Fibroblast of mammary gland (primary cell): ENCODE measurements at places on chromosomes 2 and 18.

- peak; percentile 77 for DNase-seq
Measured at GRCh38 chr2:213848631-213849030, 562.2 kb upstream of the VWC2L start.

DNA sequence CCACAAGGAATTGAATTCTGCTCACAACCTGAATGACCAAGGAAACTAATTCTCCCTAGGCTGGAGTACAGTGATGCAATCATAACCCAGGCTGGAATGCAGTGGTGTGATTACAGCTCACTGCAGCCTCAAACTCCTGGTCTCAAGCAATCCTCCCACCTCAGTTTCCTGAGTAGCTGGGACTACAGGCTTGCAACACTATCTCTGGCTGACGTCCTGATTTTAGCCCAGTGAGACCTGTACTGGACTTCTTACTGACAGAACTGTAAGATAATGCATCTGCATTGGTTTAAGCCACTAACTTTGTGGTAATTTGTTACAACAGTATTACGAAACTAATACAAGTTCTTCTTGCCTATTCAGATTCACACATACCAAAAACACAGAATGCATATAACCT, 9.5 kb upstream of the KDSR start:
- DNase-seq, result peak; percentile 84

GRCh38 chr2:69517410-69517809, 80.2 kb upstream of the NFU1 start:
- peak; percentile 40 for DNase-seq

- no peak for DNase-seq
Measured at GRCh38 chr2:10439971-10440370, 8.2 kb downstream of the ODC1 start.

DNA sequence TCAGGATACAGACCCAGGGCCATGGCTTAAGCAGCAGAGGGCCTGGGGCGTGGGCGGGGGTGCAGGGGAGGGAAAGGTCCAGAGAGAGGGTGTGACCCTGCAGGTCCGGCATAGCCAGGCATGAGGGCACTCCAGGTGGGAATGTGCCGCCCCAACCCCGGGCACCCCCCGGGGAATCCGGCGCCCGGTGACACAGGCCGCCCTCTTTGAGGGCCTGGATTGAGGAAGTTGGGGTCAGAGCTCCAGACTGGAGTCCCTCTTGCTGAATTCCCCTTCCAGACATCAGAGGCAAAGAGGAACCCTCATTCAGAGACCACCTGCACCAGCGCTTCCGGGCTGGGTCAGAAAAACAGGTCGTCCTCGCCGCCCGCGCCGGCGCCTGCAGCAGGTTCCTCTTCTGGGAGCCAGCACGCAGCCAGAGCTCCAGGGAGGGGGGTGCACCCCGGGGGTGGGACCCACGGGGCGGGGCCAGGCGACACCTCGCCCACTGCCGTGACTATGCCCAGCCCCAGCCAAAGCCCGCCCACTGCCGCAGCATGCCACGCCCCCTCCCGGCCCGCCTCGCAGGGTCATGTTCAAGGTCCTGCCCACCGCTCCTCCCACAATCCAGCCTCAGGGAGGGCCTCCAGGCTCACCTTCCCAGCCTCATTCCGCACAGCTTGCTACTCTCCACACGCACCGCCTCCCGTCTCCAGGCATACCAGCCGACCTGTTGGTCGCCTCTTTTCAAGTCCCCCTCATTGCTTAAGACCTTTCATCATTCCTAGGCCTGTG, 98.3 kb upstream of the ID2 start:
- DNase-seq, result peak; percentile 28

DNA sequence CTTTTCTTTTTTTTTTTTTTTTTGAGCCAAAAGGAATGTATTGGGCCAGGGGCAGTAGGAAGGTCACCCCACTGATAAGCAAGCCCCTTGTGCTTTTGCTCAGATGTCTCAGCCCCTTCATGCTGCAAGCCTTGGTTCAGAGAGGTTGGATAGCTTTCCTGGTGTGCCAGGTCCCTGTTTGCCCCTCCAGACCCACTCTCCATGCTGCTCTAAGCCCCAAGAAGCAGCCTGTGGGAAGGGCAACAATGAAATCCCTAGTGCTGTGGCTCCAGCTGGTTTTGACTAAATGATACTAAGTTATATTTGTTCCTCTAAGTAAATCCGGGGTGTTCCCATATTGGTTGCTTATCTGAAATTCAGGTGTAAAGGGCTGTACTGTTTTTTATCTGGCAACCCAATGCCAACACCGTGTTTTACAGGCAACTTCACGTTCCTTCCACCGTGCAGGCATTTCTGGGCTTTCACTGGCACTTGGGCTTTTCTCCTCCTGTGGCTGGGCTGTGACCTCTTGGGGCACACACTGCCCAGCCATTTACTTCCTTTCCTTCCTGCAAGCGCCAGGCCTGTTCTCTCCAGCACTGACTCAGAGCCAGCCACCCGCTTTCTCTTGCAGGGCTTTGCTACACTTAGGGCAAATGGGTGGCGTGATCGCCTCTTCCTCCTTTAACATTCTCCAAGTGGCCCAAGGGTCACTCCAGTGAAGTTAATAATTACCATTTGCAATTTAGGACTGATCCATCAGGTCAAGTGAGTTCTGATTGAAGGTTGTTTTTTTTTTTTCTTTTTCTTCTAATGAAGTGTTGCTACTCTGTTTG, 21.6 kb downstream of the MERTK start:
- DNase-seq, result peak; percentile 45

GRCh38 chr2:240904216-240905175, 1.6 kb upstream of the CROCC2 start:
- no peak for DNase-seq

DNA sequence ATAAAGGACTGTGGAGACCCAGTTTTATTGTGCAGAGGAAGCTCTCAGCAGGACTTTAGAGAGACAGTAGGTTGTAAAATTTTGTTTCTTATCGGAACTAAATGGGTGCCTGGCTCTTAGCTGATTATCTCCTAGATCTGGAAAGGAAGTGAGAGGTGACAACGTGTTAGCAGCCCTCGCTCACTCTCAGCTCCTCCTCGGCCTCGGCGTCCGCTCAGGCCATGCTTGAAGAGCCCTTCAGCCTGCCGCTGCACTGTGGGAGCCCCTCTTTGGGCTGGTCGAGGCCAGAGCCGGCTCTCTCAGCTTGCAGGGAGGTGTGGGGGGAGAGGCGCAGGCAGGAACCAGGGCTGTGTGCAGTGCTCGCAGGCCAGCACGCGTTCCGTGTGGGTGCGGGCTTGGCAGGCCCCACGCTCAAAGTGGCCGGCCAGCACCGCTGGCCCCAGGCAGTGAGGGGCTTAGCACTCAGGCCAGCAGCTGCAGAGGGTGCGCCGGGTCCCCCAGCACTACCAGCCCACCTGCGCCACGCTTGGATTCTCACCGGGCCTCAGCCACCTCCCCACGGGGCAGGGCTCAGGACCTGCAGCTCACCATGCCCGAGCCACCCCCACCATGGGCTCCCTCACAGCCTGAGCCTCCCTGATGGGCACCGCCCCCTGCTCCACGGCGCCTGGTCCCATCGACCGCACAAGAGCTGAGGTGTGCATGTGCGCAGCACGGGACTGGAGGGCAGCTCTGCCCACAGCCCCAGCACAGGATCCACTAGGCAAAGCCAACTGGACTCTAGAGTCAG, 4.6 kb upstream of the MFF start:
- DNase-seq, result no peak

DNA sequence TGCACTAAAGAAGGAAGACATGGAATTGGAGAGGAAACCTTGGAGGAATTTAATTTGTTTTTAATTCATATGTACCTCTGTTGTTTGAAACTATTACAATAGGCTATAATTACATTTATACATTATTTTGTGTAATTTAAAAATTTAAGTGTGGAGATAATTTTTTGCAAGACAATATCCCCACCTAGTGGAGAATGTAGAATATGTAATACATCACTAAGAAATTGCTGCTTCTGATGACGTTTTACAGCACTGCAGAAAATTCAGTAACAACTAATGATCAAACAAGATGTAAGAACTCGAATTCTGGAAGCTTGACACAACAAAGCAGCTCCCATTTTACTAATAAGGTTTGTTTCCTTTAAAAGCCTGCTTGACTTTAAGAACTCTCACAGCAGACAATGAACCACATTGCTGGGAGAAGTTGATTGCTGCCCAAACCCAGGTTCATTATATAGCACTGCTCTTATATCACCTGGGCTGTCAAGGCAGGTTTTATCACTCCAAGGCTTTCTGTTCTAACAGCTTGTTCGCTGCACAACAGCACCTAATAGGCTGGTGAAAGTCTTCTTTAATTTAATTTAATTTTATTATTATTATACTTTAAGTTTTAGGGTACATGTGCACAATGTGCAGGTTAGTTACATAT, 53.4 kb downstream of the THADA start:
- peak; percentile 77 for DNase-seq

DNA sequence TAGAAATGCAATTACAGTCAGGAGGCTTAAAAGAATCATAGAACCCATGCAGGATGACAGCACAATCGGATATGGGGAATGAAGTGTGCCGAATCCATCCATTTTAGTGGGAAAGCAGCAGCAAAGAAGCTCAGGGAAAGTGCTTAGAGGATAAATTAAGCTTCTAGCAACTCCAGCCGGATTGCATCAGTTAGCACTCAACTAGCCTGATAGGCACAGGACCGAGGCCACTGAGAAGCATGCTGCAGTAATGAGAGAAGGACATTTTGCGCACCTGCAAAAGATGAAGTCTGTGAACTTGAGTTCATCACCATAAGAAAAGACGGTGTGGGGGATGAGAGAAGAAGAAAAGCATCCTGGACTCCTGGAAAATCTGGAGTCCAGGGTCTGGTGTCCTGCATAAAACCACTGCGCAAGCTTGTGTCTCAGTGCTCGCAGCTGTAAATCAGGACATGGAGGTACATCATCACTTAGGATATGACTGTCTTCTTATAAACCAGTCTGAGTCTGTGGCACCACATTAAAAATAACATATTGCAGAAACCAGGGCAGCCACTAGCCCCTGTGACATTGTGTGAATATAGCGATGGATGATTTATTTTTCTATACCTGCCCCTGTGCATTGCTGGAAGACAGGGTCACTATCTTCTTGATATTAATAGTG, 665.5 kb upstream of the SOX11 start:
- DNase-seq, result no peak

DNA sequence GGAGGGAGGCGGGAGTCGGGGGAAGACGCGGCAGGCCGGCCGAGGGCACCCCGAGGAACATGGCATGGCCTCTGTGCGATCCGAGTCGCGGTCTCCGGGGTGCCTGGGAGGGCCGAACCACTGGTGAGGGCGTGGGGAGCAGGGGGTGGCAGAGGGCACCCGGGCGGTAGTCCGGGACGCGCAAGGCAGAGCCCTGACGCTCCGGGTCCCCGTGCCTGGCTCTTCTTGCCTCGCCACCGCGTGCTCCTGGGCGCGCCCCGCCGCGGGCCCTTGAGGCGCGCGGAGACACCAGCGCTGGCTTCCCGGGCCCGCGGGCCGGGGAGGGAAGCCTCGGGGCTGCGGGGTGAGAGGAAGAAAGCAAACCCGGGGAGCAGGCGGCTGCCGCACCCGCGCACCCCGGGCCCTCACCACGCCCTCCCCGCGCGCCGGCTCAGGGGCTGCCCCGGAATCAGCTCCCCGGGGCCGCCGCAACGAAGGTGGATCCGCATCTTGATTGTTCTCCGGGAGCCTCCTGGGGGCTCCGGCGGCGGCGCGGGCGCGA, 4.3 kb downstream of the SOX11 start:
- no peak for DNase-seq

DNA sequence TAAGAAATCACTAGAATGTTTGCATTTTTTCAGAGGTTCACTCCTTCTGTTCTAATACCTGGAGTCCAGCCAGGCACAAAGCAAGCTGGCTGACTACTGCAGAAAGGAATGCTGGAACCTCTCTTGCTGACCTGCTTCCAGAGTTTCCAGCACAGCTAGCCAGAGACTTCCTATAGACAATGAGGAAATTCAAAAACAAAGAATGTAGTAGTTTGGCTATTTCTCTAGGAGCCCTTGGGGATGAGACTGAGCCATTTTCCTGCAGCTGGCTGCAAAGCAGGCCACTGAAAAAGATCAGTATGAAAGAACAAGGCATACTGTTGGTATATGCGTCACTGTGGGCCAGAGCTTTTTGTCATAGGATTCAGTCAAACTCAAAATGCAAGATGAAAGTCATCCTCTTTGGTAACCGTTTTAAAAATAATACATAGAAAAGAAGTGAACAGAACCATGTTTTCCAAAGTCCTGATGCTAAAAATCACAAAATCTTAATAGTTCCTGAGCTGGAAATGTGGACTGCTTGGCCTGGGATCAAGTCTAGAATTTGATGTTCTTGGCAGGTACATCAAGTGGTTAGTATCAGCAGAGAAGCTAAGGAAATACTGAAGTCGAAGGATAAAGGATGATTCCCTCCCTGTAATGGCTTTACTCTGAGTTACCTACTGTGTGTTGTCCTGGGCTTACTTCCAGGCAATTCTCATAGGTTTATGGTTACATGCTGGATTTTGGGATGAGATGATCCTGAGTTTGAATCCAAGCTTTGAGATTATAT, 9.0 kb upstream of the DSEL start:
- peak; percentile 99 for DNase-seq

GRCh38 chr2:37982147-37982582, 57.1 kb downstream of the RMDN2 start:
- peak; percentile 79 for DNase-seq

GRCh38 chr2:17878281-17879136, at the start of gene KCNS3:
TSS of gene KCNS3 (plus strand) at chr2:17878667. CDS start at chr2:17931009, 52,342 bp downstream.
- DNase-seq, result peak; percentile 2

DNA sequence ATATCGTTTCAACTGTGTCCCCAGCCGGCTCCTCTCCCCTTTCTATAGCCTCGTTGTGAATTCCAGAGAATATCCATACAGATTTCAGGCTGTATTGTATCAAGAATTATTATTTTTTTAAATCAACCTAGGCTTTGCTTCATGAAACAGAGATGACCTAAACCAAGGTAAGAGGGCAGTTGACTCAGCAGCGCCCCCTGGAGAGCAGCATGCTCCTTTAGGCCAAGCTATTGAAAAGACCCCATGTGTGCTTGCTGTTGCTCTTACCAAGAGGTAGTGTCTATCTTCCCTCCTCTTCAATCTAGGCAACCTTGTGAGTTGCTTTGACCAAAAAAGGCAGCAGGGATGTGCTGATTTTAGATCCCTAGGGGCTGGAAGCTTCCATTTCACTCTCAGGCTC, 426.7 kb upstream of the SMIM21 start:
- no peak for DNase-seq

GRCh38 chr2:217832115-217832514, 170.7 kb downstream of the TNS1 start:
- DNase-seq, result no peak
